ENCODE measurements at places on chromosomes 16 and 17.

GRCh38 chr17:44110011-44110686 lies 13.3 kb downstream of the HDAC5 start:
- no peak for DNase-seq

- DNase-seq: no peak
Measured at GRCh38 chr16:59635674-59636073, 901.6 kb upstream of the GOT2 start.

- DNase-seq: no peak
Measured at GRCh38 chr17:61456061-61456681, 3.9 kb downstream of the TBX4 start.

DNA sequence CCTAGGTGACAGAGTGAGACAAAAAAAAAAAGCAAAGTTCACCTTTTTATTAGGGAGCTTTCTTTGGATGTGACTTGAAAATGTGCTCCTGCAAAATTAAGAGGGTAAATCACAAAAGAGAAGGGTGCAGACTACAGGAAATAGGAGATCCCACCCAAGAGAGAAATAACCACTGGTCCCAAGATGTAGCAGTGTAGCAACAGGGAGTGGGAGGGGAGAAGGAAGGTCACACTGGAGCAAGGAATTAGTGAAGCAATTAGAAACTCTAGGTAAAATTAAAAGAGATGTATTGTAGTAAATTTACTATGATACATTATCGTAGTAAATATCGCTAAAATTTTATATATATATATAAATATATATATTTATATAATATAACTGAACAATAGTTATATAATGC lies 12.3 kb upstream of the SPN start:
- no peak for DNase-seq

- DNase-seq: peak; percentile 37
Measured at GRCh38 chr16:17921357-17921978, 415.1 kb downstream of the NPIPA8 start.

GRCh38 chr17:30788918-30789317 lies 35.6 kb downstream of the CRLF3 start:
- no peak for DNase-seq

- no peak for DNase-seq
Measured at GRCh38 chr16:8096211-8096610, 494.1 kb downstream of the TMEM114 start.

DNA sequence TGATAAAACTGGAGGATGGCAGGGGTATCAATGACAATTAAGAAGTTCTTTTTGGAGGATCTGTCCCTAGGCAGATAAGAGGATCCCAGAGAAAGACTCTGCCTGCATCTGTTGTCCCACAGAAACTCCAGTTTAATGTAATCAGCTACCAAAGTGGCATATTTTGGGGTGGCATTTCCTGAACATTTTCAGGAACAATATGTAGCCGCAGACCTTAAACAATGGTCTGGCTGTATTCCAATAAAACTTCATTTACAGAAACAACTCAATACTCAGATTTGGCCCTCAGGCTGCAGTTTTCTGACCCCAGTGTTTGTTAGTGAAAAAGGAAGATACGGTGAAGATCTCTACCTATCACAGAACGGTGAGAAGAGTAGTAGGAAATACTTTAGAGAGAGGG lies 46.1 kb downstream of the KCNJ16 start:
- DNase-seq: no peak

GRCh38 chr17:1398931-1399678 lies 917 bp downstream of the YWHAE start:
- DNase-seq: peak; percentile 50

- DNase-seq: no peak
Measured at GRCh38 chr16:50396761-50397535, 28.2 kb upstream of the BRD7 start.

DNA sequence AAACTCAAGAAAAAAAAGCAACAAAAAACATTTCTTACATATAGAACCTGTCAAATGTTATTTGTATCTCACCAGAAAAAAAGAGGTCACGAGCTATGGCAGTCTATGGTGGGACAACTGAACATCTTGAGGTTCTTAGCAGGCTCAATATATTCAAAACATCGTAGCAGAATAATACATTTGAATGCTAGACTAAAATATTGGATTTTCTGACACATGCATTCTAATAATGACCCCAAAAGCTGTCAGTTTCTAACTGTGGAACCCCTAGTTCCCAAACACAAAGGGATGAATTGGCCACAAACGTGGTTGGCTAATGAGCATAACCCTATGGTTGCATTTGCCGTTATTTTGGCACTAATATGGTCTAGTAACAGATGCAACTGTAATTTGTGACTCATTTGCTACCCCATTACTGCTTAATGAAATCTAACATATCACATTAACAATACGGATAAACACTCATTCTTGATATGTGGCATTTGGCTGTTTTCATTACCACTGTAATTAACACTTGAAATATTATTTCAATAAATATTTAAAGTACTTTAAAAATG lies 81.2 kb downstream of the TOX3 start:
- DNase-seq: no peak

DNA sequence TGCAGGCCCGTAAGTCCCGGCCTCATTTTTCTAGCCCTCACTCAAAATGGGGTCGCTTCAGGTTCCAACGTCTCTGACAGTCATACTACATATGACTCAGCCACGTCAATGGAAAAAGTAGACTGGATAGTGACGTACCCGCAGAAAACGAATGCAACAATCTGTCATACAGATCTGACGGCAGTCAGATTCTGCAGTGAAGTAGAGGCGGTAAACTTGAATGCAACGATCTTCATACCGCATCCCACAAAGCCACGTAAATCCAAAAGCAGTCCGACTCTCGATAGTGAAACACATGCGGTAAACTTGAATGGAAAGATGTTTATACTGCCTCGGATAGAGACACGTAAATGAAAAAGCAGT lies 38.4 kb upstream of the ARL4D start:
- DNase-seq: no peak

DNA sequence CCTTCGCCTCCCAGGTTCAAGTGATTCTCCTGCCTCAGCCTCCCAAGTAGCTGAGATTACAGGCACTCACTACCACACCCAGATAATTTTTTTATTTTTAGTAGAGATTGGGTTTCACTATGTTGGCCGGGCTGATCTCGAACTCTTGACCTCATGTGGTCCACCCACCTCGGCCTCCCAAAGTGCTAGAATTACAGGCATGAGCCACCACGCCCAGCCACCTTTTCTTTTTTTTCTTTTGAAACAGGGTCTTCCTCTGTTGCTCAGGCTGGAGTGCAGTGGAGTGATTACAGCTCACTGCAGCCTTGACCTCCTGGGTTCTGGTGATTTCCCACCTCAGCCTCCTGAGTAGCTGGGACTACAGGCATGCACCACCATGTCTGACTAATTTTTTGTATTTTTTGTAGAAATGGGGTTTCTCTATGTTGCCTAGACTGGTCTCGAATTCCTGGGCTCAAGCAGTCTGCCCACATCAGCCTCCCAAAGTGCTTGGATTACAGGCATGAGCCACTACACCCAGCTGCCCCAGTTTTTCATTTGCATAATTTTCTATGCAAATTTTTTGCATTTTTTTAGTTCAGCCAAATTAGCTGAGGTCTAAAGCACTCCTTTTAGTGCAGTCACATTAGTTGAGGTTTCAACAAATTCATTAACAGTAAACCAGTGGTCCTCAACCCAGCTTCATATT lies 11.3 kb downstream of the WWP2 start:
- no peak for DNase-seq

GRCh38 chr17:69246726-69247375 lies 18.2 kb upstream of the ABCA10 start:
- DNase-seq: no peak

- no peak for DNase-seq
Measured at GRCh38 chr17:83055911-83056582, 23.4 kb upstream of the METRNL start.

DNA sequence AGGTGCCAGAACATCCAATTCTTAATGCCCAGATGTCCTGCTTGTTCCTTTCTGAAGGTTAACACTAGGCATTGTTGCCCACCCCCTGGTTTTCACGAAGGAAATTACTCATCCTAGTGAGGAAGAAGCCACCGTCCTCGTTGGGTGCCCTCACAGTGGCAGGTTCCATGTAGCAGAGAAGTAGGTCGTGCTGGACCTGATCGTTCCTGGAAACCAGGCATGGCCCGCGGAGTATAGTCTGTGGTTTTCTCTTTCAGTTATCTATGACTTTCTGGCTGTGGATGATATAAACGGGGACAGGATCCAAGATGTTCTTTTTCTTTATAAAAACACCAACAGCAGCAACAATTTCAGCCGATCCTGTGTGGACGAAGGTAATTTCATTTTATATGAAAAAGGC lies 16.5 kb downstream of the RGS11 start:
- DNase-seq: no peak

GRCh38 chr17:74917430-74917829 lies 5.6 kb downstream of the USH1G start:
- DNase-seq: no peak
